ENCODE measurements at places on chromosomes 7 and 10.

GRCh38 chr7:73726083-73726466 lies 6.6 kb upstream of the STX1A start:
- no peak for DNase-seq

DNA sequence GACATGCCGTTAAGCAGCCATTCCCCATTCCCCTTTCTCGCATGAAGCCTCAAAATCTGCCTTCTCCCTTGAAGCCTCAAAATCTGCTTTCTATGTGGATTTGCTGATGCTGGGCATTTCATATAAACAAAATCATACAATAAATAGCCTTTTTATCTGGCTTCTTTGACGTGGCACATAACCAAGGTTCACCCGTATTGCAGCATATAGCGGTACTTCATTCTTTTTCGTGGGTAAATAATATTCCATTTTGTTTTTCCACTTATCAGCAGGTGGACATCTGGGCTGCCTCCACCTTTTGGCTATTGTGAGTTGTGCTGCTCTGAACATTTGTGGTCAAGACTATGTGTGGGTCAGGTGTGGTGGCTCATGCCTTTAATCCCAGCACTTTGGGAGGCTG lies 57.0 kb downstream of the BRI3 start:
- no peak for DNase-seq

GRCh38 chr10:43261578-43262396 lies 5.1 kb downstream of the RASGEF1A start:
- no peak for DNase-seq

DNA sequence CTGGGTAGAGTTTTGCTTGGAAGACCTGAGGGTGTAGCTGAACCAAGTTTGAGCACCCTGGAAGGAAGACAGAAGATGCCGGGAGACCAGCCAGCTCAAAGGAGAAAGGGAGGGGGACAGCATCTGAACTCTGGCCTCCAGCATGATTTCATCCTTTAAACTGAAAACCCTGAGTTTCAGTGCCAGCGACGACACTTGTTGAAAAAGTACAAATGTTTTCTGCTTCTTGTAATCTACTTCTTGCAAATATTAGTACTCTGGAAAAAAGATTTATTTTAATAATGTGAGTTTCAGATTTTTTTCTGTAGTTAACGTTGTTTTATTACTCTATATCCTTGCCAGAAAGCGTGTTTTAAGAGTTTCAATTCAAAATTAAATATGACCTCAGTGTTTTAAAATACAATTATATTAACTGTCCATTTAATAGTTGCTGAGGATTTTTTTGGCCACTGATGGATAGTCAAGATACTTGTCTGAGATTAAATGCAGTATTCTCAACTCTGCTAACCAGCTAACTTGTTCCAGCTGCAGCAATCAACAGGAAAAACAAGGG lies 227.7 kb downstream of the MGMT start:
- DNase-seq, result no peak

- no peak for DNase-seq
These were observed 443.2 kb upstream of the SEMA3A start for GRCh38 chr7:84637568-84638338.

GRCh38 chr7:117901089-117901797 lies 28.0 kb upstream of the CTTNBP2 start:
- DNase-seq, result no peak

- DNase-seq, result no peak
These were observed 147.6 kb upstream of the AOAH start for GRCh38 chr7:36871863-36872262.

DNA sequence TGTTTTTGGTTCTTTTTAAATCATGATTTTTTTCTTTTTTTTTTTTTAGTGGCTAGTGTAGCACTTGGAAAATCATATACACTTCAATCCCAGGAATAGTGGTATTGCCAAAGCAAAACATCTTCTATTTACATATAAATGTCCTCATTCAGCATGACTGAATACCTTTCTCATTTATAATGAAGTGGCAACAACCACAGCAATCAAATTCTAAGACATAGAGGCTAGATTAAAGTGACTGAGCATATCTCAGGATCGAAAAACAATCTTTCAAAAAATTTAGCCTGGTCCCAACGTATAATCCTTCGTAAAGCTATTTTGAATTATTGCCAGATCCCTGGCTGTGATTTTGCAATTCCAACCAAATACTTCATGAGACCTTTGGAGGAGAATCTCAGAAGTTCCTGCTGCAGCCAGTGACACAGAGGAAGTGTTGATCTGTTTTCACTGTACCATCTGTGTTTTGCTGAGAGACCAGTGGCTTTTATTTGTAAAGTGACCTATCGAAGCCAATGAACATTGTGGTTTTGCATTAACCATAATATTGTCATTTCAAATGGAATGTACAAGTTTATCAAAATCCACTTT lies 29.8 kb upstream of the SP8 start:
- no peak for DNase-seq

DNA sequence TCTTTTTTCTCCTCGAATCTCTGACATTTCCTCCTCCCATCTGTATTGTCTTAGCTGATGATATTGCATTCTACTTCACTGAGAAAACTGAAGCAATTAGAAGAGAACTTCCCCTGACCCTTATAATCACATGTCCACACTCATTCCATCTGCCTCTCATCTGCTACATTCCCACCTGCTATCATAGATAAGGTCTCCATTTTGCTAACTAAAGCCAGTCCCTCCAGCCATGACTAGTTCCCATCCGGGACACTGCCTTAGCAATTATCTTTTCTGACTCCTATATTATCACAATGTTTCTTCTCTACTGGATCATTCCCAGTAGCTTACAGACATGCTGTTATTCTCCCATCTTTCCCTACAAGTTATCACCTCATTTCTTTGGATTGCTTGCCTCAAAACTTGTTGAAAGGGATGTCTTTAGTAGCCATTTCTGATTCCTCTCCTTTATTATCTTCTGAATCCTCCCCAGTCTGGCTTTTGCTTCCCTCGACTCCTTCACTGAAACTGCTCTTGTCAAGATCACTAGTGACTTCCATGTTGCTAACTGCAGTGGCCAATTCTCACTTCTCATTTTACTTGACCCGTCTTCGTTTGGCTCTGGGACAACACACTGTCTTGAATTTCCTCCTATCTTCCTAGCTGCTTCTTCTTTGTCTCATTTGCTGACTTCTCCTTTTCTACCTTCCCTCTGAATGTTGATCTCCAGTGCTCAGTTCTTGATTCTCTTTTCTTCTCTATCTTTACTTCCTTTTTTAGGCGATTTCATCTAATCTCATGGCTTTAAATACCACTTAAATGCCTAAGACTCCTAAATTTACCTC lies 35.9 kb downstream of the FZD1 start:
- no peak for DNase-seq

DNA sequence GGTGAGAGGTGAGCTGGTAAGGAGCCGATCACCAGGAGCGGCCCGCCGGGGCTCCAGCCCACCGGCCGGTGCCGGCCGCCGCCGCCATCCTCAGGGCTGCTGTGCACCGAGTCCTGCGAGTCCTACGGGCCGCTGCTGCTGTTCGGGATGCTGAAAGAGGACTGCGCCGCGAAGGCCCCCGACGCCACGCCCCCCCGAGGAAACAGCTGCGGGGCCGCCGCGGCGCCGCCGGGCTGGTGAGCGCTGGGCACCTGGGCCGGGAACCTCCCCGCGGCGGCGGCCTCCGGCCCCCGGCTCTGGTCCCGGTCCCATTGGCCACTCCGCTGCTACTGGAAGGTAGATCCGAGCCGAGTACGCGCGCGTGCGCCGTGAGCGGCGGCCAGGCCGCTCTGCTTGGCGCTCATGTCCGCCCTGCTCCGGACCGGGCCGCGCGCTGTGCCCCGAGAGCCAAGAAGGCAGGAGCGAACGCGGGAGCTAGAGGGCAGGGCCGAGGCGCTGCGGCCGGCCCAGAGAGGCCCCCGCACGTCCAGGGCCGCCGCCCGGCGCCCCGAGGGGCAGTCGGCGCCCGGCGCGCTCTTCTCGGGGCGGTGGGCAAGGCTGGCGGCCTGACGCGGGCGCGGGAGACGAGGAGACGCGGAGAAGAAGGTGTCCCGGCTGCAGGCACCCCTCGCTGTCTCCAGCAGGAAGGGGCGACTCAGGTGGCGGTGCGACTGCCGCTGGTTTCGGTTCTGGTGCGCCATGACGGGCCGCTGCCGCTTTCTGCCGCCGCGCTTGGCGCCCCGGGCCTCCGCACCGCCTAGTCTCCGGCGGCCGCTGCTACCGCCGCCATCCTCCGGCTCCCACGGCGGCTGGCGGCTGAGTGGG lies 121.3 kb upstream of the WIPF3 start:
- DNase-seq, result no peak

GRCh38 chr10:7199152-7199760 lies 211.6 kb downstream of the SFMBT2 start:
- no peak for DNase-seq

GRCh38 chr7:76071316-76072242 lies 23.7 kb downstream of the MDH2 start:
- DNase-seq, result no peak

- DNase-seq, result no peak
These were observed 1.5 kb upstream of the MEST start for GRCh38 chr7:130490311-130490791.

- no peak for DNase-seq
These were observed 13.3 kb downstream of the PARP12 start for GRCh38 chr7:140049339-140050024.

DNA sequence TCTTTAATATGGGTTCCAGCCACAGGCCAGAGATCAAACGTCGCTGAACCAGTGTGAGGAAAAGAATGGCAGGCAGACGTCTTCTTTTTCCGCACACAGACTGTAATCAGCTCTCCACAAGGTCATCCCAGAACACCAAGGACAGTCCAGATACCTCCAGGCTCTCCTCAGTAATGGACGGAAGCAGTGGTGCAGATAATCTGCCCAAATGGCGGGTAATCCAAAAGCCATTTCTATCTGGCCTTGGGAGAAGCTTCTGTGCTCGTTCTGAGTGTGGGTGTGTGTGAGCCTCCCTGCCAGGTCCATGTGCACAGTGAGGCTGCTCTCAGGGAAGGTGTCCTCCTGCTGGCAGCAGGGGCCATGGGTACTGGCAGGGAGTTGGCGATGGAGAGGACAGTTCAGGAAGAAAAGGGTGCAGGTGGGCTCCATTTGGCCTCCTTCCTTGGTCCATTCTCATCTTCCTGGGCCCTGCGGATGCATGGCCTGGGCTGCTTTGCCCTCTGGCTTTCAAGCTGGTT lies 15.6 kb upstream of the TEX36 start:
- no peak for DNase-seq

GRCh38 chr7:80334908-80335307 lies 177.0 kb downstream of the GNAT3 start:
- no peak for DNase-seq

DNA sequence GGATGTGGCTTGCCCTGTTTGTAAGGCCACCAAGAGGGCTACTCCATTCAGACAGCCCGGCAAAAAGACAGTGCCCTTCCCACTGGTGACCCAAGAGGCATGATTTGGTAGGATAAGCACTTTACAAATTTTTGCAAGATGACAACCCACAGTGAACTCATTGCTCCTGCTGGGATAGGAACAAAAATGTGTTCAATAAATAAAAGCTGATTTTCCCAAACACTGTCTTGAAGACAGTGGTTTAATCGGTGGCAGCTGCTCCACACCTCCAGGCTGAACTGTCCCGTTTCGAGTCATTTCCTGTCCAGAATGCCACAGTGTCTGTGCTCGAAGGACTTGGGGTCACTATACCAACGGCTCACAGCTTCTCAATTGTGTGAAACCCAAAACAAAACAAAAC lies 45.1 kb upstream of the NPTX2 start:
- no peak for DNase-seq

GRCh38 chr7:102983602-102984001 lies 70.8 kb downstream of the LRRC17 start:
- no peak for DNase-seq

DNA sequence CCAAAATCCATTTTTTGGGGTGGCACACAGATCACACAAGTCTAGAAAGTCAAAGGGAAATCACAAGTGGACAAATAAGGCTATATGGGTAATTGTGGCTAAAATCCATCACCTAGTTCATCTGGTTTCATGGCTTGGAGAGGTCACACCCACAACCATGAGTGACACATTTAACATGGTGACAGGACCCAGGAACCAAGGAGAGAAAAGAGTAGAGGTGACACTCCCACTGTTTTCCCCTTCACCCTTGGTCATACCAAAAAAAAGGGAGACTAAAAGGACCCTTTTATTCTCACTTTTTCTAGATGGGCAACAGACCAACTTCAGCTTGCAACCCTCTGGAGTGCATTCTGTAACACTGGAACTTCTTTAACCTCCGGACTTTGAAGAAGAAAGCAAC lies 46.2 kb upstream of the ZNF107 start:
- DNase-seq, result no peak

DNA sequence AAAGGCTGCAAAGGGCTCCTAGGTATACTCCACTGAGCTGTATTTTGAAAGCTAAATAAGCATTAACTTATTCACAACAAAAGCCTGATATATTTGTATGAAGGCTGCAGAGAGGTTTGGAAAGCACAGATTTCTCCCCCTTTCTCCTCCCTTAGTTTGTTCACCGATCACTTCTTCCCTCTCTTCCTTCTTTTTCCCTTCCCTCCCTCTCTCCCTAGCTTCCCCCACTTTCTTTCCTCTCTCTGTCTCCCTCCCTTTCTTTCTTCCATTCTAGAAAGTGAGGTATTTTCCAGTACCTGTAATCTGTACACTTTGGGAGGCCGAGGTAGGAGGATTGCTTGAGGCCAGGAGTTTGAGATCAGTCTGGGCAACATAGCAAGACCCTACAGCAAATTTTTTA lies 62.1 kb downstream of the HHEX start:
- DNase-seq, result no peak

GRCh38 chr7:55534262-55534915 lies 37.9 kb downstream of the VOPP1 start:
- DNase-seq, result peak; percentile 47

GRCh38 chr10:114932945-114933344 lies 5.0 kb upstream of the TRUB1 start:
- DNase-seq, result no peak

DNA sequence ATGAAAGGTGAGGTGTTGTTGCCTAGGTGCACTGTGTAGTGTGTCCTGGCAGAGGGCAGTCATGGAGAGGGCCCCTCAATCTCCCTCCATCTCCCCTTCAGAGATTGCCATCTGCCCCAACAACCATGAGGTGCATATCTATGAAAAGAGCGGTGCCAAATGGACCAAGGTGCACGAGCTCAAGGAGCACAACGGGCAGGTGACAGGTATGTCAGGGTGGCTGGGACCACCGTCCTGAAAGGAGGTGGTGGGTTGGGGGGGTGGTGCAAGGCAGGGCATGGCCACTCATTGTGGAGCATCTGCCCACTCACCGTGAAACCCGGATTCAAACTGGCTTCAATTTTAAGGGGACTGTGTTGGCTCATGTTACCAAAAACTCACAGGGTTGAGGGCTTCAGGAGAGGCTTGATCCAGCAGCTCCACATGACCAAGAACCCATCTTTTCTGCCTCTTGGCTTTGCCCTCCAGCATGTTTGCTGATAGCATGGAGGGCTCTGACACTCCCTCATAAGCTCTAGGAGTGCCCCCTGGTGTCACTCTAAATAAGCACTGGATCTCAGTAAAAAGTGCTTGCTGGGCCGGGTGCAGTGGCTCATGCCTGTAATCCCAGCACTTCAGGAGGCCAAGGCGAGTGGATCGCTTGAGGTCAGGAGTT lies 12.2 kb downstream of the ARPC1B start:
- DNase-seq, result no peak

GRCh38 chr7:46881507-46882127 lies 700.3 kb downstream of the TNS3 start:
- no peak for DNase-seq

Data from esophagus squamous epithelium (tissue), 5 donors.